ENCODE measurements at places on chromosomes 7 and 10.
A peak's percentile ranks its signal among the peaks of the same experiment; 100 is the strongest.

DNA sequence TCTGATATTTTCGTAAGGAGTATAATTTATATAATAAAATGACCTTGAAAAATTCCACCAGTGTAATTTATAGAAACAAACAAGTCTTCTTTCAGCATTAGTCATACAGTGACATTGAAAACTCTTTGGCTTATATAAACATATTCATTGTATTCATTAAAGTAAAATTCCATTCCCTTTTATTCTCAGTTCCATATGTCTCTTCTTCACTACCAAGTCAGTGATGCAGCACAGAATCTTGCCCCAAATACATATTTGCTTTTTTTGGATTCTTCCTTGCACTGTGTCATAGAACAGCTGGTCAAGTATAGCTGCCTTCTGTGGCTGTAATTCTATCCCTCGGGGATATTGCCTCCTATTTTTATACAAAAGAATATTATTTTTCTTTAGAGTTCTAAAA, 884.5 kb upstream of the POT1 start:
- DNase-seq, result no peak

GRCh38 chr7:135480966-135481597, 28.8 kb downstream of the CNOT4 start:
- DNase-seq, result no peak

DNA sequence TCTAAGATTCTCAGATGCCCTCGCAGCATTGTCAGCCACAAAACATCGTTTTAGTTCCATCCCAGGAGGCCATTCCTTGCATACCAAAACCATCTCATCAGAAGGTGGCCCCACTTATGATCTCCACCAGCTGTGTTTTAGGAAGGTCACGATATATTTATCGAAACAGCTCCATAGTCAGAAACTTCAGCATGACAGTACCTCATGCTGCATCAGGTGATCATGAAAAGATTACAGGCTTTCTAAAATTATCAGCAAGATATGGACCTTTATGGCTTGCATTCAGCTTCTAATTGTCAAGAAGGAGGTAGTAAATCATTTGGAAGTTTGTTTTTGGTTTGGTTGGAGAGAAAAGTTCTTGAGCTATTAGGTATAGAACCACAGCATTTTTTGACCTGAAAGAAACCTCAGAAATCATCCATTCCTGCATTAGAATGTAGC, 20.0 kb downstream of the JAZF1 start:
- DNase-seq, result no peak

DNA sequence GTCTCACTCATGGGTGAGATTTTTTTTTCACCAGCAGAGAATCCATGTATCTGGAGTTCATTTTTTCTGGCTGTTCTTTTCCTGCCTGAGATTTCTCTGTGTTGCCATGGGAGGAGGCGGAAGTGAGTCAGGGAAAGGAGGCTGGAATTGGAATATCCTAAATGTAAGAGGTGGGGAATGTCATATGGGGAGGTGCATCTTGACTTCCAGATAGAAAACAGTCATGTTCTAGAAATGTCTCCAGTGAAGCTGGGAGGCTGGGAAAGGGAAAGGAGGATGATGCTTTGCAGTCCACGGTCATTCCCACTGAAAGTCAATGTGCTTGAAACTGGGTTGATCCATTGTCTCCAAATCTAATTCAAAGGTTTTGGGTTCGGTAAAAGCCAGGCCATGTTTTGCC, 39.7 kb upstream of the HPS1 start:
- DNase-seq, result no peak

GRCh38 chr7:48638041-48638440, 286.3 kb upstream of the CDC14C start:
- DNase-seq, result no peak

- no peak for DNase-seq
Observed at GRCh38 chr7:1993776-1994740, 238.7 kb downstream of the MAD1L1 start.

- DNase-seq, result no peak
Observed at GRCh38 chr7:131649003-131649541, 92.6 kb upstream of the PODXL start.

- DNase-seq, result no peak
Observed at GRCh38 chr7:55629051-55629677, 56.9 kb upstream of the VOPP1 start.

DNA sequence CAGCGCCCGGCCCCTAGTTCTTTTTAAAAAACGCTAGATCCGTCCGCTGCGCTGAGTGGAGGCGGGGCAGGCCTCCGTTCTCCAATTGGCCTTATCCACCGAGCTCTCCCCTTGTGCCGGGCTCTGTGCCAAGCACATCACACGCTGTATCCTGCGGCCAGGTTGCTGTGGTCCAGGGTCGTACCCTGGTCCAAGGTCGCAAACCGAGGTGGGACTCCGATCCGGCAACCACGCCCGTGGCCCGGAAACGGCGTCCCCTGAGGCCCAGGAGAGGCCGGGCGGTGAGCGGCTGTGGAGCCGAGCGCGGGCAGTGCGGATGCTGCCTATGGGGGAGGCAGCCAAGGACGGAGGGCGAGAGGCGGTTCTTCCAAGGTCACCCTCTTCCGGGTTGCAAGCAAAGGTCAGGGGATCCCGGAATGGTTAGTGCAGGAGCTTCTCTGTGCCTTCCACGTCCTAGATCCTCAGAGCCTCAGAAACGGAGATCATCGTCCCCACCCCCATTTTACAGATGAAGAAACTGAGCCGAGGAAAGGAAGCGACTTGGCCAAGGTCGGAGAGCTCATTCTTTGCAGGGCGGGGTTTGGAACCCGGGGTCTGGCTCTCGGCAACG, 72.4 kb upstream of the LRRC4 start:
- DNase-seq, result no peak

- DNase-seq, result no peak
Observed at GRCh38 chr10:30863516-30864210, 168.0 kb downstream of the ZNF438 start.

DNA sequence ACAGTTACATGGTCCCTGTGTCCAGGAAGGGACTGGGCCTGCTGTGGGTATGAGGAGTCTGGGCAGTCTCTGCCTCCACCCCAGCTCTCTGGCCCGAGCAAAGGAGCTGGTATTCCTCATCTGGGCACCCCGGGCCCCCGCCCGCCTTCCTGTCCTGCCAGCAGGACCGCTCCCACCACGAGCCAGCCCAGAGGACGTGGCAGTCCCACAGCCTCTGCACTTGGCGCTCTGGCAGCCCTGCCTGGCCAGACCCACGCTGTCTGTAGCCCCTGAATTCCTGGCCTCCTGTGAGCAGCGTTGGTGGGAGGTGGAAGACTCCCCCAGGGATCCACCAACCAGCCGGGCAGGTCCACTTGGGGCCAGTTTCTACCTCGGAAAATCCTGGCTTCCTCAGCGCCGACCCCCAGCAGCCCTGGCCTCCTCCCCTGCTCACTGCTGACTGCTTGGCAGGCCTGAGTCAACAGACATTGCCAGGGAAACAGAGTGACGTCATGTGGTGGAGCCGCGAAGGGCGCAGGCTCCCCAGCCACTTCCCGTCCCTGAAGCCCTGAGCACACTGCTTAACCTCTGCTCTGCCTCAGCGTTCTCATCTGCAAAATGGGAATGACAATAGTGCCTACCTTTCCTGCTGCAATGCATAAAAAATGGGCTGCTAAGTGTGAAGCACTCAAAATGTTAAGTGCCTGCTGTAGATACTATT, 21.6 kb upstream of the LIMK1 start:
- peak; percentile 80 for DNase-seq

DNA sequence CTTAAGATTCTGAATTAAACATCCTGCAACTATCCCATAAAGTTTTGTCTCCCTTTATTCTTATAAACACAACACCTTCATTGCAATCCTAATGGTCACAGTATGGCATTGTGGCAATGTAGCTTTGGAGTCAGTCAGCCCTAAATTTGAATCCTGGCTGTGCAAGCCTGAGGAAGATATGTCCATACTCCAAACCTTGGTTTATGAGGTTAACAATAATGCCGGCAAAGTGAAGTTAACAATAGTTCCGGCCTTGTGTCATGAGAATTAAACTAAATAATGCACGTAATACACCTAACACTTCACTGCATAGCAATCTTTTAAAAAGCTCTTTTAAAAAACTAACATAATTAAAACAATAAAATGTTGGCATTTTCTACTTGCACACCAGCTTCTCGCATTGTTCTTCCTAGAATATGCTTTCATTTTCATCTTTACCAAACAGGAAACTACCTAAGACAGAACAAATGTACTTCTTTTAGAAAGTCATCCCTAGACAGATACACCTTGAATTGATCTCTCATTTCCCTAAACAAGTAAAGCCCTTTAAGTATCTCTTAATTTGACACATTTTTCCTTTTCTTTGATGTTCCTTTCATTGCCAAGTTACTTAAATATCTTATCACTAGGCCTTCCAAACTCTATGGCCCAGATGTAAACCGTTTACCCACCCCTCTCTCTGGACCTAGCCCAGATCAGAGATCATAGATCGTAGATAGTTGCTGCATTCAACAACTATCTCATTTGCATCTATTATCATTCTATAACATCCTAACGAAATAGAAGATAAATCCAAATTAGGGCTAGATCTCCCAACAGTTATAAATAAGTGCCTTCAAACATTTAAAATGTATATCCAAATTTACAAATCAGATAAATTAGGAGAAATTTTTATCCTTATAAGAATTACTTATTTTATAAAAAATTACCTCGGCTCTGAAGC, 66.7 kb downstream of the CREB3L2 start:
- DNase-seq, result no peak

DNA sequence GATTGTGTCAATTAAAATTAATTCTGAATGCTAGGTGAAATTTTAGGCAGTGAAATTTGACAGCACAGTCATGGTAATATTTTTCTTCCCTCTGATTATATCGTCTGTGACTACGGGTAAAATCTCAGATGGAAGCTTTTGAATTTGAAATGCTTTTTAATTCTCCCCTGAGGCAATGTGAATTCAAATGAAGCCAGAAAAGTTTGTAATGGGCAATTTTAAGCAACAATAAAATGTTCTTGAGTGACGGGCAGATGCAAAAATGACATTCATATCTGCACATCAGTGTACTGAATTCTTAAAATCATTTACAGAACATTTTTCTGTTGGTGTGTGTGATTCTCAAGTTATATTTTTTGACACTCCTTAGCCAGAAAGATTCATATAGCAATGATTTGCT, 134.5 kb downstream of the NSUN6 start:
- DNase-seq, result no peak

- DNase-seq, result no peak
Observed at GRCh38 chr7:77831481-77831880, 32.9 kb downstream of the PHTF2 start.

DNA sequence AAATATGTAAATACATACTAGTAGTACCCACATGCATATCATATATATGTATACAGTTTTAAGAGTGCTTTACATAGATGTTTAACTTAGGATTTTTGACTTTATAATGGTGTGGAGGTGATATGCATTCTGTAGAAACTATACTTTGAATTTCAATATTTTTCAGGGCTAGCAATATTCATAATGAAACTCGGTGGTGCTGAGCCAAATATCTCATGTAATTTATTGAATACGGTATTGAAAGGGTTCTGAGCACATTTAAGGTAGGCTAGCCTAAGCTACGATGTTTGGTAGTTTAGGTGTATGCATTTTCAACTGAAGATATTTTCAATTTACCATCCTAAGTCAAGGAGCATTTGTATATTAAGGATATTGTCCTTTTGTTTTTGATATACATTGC, 36.0 kb downstream of the ZNRF2 start:
- no peak for DNase-seq

DNA sequence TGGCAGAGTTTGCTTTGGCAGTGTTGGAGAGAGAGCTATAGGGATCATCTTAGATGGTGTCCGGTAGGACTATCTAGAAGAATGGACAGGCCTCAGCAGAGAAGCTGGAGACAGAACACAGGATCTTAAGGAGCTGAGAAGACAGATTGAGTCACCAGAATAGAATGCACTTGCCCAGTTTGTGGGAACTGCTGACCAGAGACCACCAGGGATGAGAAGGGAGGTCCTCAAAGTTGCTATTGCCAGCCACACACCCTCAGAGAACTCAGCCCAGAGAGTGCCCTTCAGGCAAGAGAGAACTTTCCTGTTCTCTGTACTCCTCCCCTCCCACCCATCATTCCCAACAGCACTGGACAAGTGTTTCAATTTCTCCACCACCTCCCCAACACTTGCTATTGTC, 25.3 kb upstream of the GALNT11 start:
- no peak for DNase-seq

Measured in effector memory CD8-positive, alpha-beta T cell (primary cell).